ENCODE measurements at places on chromosomes 1 and 21. TPM values are rescaled to one million over a fixed set of nuclear protein-coding genes. Genes with fewer than 3 reads are reported as not detected.

CLCNKA gene
- total RNA-seq, result 0.82 TPM

TRNP1 gene
- total RNA-seq, result 51.7 TPM

PLEKHA6 gene
- total RNA-seq, result 17.7 TPM

CRP gene
- total RNA-seq, result 0.67 TPM

DNA sequence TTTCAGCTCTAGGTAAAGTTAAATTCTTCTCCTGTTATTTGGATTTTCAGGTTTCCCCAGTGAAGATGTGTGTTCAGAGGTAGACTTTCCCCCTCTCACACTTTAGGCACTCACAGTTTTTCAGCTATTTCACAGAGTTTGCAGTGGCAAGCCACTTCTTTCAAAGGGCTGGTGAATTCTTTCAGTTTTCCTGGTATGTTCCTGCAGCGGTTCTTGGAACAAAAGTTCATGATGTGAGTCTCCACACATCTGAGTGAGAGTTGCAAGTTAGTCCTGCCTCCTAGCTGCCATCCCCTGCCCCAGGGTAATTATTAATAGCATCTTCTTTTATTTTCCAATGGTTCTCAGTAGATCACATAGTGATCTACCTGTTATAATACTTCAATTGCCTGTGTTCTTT is 27.3 kb upstream of the CD84 start:
- DNase-seq, result no peak

DNA sequence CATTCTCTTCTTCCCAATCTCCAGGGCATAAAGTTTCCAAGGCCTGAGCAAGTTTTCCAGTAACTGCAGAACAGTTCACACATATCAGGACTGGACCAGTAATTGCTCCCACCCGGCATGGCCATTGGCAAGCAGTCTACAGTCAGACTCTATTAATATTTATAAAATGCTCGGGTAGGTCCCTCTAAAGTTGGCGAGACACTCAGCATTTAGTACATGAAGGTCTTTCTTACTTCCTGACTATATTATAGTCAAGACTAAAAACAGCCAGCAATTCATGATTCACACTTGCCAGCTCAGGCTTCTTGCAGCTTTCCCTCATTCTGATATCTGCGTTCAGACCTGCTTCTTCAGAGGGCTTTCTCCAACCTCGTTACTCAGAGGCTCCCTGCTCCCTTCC is 25.4 kb downstream of the GADD45A start:
- DNase-seq, result peak; percentile 46

DNA sequence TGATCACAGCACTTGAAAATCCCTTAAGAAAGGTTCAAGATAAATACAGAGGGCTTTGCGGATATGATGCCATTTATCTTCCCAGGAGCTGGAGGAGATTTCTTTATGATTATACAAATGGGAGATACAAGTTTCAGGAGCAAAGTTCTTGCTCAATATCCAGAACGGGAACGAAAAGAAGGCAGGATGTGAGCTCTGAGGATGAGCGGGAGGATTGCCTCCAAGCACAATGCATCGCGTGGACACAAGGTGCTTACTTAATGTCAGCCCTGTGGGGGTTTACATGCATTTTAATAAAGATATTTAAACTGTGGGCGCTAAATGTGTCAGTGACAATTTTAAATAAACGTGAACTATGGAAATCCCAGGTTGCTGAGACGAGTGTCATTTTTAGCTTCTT is 59.0 kb downstream of the SYT6 start:
- DNase-seq, result no peak

- no peak for DNase-seq
Observed at GRCh38 chr1:234737967-234738314, 128.0 kb upstream of the IRF2BP2 start.

- no peak for DNase-seq
Observed at GRCh38 chr1:21021311-21021710, 155.4 kb downstream of the EIF4G3 start.

- no peak for DNase-seq
Observed at GRCh38 chr1:216183007-216183406, 240.2 kb downstream of the USH2A start.

DNA sequence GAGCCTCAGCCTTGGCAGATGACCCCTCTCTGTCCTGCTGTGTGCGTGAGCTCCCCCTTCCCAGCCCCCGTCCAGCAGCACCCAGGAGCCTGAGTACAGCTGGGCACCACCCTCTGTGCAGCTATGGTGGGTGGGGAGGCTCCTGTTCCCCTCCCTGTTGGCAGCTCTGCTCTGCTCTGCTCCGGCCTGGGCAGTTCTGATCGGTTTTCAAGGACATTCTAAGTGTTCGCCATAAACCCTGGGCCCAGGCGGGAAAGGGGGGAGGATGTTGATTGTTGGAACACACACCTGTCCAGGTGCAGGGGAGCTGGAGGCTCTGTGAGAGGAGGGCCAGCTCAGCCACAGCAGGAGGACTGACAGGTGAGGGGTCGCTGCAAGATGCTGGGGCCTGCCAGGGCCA is at the start of gene CLCNKB:
CLCNKB (plus strand) TSS at position 262 of the 400 bp plus-strand sequence. CDS start 711 bp downstream, outside the sequence.
- peak; percentile 40 for DNase-seq

DNA sequence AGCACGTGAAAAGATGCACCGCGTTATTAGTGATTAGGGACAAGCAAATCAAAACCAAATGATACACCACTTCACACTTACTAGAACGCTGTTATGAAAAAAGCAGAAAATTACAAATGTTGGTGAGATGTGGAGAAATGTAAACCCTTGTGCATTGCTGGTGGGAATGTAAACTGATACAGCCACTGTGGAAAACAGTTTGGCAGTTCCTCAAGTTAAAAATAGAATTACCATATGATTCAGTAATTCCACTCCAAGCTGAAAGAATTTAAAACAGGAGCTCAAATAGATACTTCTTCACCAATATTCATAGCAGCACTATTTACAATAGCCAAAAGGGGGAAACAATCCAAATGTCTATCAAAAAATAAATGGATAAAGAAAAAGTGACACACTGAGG is 10.3 kb upstream of the EVI5 start:
- DNase-seq, result no peak
